ENCODE measurements at places on chromosomes 2 and 18.

DNA sequence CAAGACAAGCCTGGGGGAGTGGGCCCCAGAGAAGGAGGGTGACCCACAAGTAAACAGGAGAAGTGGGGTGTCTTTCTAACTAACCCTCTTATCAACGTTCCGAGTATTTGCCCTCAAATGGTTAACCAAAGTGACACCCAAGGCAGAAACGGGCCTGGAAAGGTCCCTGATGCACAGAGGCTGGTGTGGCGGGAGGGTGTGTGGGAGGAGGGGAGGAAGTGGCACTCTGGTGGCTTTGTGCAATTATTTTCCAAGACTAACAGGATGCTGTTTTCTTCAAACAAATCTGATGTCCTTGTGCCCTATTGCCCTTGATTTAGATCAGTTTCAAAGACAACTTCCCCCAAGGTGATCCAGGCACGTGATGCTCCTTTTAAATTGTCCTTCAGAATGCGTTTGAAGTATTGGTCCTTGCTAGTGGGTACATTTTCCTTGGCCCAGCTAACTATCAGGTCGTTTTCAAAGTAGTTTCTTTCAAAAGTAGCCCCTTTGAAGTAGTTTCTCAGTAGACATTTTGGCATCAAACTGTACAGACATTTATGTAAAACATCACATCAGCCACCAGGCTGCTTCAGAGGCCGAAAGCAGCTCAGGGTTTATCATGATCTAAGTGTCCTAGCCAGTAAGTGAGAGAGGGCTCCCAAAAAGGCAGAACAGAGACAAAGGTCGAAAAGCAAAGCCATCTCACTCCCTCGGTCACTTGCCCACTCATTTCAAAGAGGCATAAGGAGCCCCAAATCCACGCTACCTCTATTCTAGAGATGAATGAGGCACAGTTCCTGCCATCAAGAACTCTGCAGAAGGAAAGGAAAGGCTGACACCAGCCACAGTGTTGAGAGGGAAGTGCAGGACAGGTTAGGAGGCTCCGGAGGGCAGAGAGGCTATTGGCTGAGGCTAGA, 371.1 kb upstream of the ID2 start:
- no peak for DNase-seq

DNA sequence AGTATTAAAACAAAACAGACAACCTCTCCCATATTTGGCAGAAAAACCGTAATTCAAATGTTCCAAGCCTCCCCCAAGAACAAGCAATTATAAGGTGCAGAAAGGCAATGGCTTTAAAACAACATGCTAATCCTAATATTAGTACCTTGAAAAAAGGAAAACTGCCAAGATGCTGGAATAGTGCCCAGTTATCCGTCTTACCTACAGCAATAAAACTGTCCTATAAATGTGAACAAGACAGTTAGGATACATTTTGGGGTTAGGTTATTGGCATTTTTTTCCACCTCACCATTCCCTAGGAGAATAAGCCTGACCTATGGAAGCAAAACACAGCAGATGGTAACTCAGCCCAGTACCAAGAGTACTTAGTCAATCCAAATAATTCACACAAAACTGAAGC, 83.2 kb downstream of the TCF4 start:
- no peak for DNase-seq

DNA sequence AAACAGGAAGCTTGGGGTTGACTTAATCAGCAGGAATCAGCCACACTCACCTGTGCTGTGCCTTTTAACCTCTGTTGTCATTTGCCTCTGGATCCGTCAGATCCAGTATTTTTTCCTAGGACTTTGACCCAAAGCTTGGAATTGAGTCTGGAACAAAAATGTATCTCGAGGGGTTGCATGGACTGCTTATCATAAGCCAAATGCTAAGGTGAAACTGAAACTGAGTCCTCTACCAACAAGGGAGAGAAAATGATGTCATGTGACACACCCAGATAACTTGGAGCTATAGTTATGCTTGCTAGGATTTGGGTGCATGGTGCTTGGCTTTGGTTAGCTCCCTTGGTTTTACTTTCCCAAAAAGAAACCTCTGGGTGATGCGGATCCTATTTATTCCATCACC, 2158.6 kb upstream of the PIK3C3 start:
- DNase-seq = no peak

- no peak for DNase-seq
These were observed 3.1 kb upstream of the FAM171B start for GRCh38 chr2:186690786-186691185.

DNA sequence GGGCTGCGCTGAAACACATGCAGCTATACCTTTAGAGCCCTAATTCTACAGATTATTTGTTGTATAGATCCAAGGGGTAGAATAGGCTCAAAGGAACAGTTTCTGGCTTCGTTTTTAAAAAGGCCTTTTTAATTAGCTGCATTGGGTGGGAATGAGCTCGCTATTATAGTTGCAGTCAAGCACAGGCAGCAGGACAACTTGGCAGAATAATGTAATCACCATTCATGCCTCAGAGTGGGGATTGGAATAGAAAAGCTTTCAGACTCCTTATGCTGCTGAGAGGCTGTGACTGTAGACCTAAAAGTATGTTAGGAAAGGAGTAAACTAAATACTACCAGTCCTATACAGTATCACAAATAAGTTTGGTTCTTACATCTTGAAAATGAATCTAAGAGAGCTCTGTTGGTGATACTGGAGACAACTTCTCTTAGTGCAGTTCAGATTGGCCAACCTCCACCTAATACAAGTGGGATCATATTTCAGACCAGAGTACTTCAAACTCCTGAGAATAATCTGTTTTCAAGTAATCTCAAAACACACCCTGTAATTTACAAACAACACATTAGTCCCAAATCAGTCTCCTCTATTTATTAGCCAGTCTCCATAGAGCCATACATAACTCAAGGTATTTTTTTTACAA, 121.4 kb downstream of the ANTXR1 start:
- no peak for DNase-seq

GRCh38 chr2:132448331-132448730, 31.7 kb downstream of the GPR39 start:
- DNase-seq = no peak

GRCh38 chr2:145050134-145050533, 530.2 kb upstream of the ZEB2 start:
- no peak for DNase-seq

DNA sequence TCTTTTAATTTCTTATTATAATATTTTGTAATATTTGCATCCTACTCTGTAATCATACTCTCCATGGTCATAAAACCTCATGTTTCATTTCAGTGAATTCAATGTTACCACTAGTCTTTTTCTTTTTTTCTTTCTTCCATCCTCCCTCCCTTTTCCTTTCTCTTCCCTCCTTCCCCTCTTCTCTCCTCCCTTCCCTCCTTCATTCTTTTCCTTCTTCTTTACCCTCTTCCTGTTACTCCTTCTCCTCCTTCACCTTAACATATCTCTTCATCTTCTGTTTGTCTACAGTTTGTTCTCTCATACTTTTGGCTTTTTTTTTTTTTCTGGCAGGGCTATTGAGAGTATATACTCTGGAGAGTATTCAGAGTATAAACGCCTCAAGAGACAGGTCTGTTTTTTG, 491.6 kb upstream of the ID2 start:
- DNase-seq = no peak

DNA sequence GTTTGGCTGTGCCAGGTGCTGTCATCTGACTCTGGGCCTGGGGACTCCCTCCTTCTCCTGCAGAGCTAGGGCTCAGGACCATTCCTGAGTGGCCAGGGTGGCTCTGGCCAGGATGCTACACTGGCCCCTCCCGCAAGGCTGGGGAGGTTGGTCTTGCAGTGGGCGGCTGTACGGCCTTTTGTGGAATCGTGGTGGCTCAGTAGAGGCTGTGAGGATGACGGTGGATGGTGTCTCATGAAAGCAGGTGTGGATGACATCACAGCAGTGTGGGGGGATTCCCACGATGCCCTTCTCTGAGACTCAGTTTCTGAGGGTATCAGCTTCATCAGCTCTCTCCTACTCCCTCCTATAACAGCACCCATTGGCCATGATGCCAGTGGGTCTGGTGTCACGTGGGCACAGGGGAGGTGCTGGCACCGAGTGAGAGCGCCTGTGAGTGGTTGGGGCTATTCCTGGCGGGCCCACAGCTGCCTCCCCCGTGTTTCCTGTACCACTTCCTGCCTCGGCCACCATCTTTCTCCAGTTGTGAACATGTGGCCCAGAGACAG, 144.2 kb upstream of the HDAC4 start:
- DNase-seq = no peak

DNA sequence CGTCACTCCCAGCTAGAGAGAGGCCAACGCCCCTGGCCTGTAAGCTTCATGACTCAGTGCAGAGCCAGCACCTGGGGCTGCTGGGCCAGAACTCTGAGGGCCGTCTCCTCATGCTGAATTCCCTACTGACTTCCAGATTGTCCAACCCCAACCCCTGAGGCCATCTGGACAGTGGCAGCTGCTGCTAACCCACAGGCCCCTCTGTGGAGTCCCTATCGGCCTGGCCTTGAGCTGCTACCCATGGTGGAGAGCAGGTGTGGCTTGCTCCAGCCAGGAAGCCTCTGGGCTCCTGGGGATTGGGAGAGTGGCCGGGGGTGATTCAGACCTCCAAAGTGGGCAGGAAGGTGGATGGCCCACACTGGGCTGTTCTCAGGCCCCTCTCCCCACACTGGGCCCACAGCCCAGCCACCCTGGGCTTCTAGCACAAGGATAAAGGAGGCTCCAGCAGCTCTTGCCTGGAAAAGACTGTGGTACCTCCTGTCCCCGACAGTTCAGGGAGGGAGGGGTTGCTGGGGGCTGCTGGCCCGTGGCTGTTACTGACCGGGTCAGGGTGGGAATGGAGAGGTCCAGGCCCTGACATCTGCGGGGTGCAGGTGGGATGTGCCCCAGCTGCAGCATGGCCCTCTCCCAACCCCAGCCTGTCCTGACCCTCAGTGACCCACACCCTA, 8.2 kb downstream of the TEKT4 start:
- no peak for DNase-seq

DNA sequence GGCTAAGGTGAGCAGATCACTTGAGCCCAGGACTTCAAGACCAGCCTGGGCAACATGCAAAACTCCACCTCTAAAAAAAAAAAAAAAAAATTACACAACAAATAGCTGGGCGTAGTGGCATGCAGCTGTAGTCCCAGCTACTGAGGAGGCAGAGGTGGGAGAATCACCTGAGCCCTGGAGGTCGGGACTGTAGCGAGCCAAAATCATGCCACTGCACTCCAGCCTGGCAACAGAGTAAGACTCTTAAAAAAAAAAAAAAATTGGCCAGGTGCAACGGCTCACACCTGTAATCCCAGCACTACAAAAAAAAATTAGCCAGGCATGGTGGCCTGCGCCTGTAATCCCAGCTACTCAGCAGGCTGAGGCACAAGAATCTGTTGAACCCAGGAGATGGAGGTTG, 7.3 kb downstream of the STARD7 start:
- DNase-seq = no peak

GRCh38 chr2:62046141-62046540, 140.7 kb downstream of the COMMD1 start:
- DNase-seq = no peak

- no peak for DNase-seq
These were observed 4.3 kb downstream of the UGT1A9 start for GRCh38 chr2:233676046-233676445.

- no peak for DNase-seq
These were observed 7.1 kb downstream of the MFSD6 start for GRCh38 chr2:190415251-190415650.

DNA sequence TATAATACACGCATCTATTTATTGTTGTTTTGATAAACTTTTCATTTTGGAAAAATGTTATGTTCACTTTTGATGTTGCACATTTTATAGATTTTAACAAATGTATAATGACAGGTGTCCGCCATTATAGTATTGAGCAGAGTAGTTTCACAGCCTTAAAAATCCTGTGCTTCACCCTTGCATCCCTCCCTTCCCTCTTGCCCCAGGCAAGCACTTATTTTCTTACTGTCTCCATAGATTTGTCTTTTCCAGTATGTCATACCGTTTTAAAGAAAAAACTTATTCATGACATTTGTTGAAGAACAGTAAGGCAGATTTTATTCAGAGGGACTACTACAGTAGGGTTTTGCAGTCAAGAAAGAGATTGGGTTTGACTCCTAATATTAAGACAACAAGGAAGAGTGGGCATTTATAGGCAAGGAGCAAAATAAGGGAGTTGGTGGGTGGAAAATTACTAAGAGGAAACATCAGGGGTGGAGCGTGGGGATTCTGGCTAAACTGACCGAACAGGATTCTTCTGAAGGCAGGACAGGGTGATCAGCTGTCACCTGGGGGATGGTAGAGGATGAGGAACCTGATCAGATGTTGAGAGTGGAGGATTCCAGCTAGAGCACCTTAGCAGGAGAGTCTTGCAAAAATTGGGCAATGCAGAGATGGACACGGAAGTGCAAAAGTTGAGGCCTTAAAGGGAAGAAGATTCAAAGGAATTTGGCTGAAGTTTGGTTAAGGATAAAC, 108.8 kb downstream of the NCK2 start:
- DNase-seq = no peak

GRCh38 chr2:203175371-203175770, 63.4 kb upstream of the CYP20A1 start:
- no peak for DNase-seq

DNA sequence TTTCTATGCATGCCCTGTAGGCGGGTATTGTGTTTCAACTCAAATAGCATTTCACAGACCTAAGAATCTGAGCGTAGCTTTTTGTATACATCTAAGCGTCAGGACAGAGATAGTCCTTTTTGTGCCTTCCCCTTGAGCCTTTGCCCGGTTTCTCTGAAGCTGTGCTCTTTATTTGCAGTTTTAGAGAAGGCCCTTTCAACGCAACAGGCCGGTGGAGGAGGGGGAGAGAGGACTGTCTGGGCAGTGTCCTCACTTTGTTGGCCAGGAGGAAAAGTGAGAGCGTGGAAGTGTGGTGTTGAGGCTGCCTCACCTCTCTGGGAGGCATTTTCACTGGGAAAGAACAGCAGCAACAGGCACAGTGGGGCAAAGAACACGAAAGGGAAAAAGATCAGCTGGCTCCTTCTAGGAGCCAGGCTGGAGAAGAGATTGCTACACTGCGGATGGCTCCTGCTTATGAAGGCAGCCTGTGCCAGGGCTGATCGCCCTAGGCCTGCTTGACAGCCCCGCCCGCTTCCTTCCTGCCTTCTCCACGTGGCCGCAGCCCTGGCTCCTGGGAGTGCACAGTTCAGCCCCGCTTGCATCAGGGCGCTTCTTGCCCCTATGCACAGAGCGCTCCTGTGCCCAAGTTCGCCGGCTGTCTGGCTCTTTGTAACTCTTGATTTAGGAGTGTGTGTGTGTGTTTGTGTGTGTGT, 195.6 kb upstream of the POU3F3 start:
- no peak for DNase-seq

GRCh38 chr2:201513271-201513670, 61.7 kb downstream of the STRADB start:
- no peak for DNase-seq

- no peak for DNase-seq
These were observed 45.5 kb downstream of the LYPD6 start for GRCh38 chr2:149375801-149376361.

DNA sequence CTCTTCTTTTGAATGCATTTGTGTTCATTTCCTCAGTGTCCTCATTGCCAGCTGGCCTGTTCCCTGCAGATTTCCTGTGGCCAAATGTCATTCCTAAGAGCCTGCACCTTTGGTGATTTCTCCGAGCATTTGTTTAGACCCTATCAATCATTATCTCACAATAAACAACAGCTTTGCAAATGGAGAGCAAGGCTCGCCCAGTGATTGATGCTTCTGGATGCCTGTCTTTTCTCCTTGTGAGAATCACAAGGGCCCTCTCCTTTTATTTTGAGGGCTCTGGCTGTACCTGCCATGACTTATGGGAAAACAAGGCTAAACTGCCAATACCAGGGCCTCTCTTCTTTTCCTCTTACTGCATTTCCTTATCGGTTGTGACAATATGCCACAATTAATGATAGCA, 1454.4 kb upstream of the CELF4 start:
- no peak for DNase-seq

- no peak for DNase-seq
These were observed 79.2 kb downstream of the PTPRM start for GRCh38 chr18:7646174-7646886.

All from ovary (tissue), 10 donors.